ENCODE measurements at places on chromosomes 3 and 15.
A peak's percentile ranks its signal among the peaks of the same experiment; 100 is the strongest.

GRCh38 chr3:18751514-18751913 lies 326.4 kb upstream of the SATB1 start:
- no peak for DNase-seq

- no peak for DNase-seq
Observed at GRCh38 chr3:176789947-176790346, 407.3 kb downstream of the TBL1XR1 start.

DNA sequence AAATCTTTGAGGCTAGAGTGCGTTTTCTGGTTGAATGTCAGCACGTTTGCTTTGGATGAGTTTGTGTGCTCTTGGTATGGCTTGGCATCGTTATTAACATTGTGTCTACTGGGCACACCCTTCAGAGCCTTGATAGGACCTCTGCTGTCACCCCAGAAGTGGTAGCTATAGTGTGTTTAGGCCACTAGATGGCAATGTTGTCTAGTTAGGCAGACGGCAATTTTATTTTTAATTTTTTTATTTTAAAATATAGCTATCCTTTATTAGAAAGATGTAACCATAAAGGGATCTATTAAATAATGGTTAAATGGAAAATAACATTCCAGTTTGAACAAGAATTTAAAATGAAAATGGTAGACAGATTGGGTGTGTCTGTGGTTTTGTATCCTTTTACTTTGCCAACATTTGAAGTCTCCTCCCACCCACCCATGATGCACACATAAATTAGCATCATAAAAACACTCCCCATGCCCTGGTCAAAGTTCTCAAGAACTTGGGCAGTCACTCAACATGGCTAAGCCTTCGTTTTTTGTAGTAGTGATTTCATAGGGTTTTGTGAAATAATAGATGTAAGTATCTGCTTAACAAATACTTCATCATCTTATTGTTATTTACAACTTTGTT lies 200.7 kb downstream of the KCNH8 start:
- DNase-seq, result no peak

GRCh38 chr3:195248281-195248680 lies 22.7 kb downstream of the XXYLT1 start:
- no peak for DNase-seq

DNA sequence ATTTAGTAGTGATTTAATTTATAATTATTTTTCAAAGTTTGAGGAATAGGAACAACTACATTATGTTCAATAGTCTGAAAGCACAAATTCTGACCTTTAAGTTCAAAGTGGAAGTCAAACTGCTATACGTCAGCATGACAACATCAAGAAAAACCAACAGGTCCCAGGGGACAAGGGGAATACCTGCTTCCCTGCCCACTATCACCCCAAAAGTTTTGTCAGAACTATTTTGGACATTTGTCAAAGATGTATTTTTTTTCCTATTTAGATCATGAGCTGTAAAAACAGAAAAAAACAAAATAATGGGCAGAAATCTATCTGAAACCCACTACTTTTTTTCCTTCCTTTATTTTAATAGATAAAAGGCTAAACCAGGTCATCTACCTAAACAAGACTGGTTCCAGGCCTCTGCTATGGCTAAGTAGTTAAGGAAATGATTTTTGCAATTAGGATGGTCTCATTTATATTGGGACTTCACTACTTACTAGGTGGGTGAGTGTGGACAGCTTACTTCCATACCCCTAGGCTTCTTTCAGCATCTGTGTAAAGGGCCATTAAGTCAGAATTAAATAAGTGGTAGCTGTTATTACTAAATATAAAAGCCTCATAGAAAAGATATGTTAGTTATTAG lies 746.3 kb downstream of the FHIT start:
- DNase-seq, result no peak

DNA sequence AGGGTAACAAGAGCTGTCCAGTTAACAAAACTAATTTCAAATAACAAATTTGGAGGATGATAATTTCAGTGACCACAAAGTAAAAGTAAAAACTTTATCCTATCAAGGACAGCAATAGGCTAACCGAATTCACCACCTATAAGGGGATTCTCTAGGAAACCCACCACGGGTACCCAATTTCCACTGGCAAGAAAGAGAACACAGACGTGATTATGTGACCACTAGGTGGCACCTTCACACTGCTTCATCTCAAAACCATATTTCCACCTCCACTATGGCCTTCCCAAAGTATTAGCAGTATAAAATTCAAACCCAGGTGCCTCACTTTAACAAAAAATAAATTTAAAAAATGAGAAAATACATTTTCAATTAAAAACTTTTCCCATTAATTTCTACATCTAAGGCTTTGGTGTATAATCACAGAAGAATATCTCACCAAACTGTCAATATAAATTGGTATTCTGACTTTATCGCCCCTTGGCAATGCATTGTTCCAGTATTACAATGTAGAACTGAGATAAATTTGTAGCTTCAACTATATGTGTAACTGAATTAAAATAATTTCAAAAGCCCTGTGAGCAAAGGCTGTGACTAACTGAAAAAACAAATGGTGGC lies 96.5 kb downstream of the FSIP1 start:
- peak; percentile 4 for DNase-seq

GRCh38 chr3:134377896-134378295 lies 3.6 kb upstream of the AMOTL2 start:
- no peak for DNase-seq

All from T1000 (cell line).